ENCODE measurements at places on chromosomes 1 and 21.

DNA sequence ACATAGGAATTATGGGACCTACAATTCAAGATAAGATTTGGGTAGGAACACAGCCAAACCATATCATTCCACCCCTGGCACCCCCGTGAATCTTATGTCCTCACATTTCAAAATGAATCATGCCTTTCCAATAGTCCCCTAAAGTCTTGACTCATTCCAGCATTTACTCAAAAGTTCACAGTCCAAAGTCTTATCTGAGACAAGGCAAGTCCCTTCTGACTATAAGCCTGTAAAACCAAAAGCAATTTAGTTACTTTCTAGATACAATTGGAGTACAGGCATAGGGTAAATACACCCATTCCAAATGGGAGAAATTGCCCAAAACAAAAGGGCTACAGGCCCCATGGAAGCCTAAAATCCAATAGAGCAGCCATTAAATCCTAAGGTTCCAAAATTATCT lies 138.9 kb downstream of the PLPPR5 start:
- no peak for DNase-seq

- DNase-seq = no peak
These were observed at the start of gene TFAP2E for GRCh38 chr1:35573198-35574124. TFAP2E (plus strand) TSS chr1:35573314; CDS start chr1:35573578, 264 bp downstream.

DNA sequence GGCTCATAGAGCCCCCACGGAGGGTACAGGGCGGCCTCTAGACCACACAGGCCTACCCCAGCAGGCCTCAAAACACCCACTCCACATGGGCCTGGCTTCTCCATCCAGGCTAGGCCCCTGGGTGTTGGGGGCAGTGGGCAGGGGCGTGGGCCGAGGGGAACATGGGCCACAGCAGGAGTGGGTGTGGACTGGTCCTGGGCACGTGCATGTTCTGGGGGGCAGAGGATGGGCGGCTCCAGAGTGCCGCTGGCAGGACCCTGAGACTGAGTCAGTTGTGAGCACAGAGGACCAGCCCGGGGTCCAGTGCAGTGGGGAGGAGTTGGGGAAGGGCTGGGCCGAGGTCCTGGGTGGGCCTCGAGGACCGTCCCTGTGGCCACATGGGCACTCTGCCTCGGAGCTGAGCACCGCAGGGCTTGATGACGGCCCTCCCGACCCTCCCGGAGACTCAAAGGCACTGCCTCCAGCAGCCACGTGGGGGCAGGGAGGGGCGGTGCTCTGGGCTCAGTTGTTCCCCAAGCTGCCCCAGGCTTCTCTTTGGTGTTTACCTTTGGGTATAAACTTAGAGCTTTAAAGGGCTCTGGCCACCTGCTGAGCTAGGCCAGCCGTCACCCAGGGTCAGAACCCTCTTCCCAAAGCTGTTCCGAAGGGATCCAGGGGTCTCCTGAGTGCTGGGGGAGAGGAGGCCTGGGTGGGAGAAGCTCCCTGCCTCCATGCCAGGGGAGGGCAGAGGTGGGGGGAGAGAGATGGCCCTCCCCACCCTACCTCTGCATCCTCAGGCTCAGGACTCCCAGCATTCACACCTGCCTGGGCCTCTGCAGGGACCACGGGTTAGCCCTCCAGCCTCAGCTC lies 79.9 kb downstream of the MORN1 start:
- no peak for DNase-seq

DNA sequence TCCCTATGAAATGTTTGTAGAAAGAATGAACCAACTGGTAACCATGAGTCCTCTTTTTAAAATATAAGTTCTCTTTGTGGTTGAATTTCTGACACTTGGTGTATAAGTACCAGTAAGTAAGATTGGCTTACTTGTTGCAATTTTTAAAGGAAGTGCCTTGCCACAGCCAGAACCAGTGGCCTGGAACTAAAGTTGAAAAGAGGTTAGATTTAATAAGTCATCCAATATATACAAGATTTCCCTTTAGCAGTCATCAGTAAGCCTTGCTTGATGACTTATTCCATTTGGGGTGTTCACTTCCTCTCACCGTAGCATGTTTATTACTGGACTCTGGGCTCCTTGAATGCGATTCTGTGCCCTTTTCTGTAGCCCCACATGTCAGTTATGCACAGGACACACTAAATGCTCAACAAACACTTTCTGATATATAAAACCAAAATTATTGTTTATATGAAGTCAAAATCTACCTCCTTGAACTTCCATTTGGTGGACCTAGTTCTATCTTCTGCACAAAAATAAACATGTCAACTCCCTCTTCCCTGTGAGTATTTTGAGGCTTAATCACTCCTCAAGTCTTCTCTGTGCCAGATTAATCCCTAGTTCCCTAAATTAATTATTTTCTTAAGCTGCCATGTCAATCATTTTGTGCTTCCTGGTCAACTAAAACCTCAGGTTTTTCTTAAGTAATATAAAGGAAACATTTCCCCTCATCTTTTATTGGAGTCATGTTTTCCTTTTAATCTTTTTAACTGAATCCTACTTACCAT lies 218.1 kb downstream of the ST6GALNAC3 start:
- DNase-seq = no peak

- peak; percentile 42 for DNase-seq
These were observed 3.8 kb downstream of the CELSR2 start for GRCh38 chr1:109252893-109253802.

- DNase-seq = peak; percentile 4
These were observed 1.7 kb upstream of the KRTAP11-1 start for GRCh38 chr21:30882866-30883597.

- no peak for DNase-seq
These were observed 3.2 kb upstream of the FAAP20 start for GRCh38 chr1:2197707-2198165.

DNA sequence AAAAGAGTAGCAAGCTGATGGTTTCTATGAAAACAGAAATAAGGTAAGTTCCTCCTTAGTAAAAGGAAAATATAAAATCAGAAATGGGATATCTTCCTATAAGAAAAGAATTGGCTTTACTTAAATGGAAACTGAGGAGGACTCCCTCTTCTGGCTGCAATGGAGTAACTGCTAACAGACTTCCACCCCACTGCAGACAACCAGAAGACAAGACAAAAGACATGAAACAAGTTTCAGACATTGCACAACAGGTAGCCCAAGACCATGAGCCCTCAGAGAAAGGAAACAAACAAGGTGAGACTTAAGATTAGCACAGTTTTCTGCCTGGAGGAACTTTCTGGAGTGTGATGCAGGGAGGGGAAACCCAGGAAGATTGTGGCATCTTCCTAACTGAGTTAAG lies 17.0 kb upstream of the OLFML2B start:
- DNase-seq = peak; percentile 21

DNA sequence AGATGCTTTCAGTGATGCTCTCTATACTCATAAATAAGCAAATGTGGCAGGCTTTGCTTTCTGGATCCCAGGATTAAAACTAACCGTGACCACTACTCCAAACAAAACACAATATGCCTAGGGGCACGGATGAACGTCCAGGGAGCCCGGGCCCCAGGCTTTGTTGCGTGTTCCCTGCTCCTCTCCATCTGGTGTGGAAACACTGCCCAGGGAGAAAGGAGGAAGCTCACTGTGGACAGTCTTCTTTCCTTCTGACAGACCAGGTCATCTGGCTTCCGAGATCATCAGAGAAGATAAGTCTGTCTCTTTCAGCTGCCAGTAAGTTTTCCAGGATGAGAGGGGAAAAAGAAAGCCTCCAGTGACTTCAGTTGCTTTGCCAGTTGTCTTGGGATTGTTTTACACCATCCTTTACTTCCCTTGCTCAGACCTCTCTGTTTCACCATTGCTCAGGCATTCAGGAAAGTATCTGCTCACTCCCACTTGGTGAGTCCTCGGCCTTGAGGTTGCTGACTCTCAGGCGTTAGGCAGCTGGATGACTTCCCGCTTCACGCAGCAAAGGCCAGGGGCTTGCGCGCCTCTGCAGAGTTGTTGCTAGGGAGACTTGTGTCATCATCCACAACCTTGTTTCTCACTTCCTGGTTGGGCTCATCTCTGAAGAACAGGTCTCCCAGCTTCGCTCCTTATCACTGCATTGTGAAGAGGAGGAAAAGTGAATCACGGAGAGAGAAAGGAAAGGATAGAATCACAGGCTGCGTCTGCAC lies 20.6 kb upstream of the PGD start:
- no peak for DNase-seq

DNA sequence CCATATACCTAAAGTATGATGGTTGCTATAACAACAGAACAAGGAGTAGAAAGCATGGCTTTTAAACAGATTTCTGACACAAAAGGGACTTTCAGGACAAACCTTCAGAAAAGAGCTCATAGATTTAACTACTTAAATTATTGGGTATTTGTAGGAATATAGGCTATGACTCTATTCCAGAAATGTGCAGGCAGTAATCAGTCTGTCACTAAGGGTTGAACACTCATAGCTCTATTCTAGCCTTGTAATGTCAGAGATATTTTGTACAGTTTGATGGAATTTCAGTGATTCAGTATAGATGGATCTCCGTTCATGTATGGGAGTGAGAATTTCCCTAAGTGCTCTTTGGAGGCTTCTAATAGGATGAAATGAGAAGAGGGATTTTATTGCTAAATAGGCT lies 82.8 kb downstream of the EXTL2 start:
- no peak for DNase-seq

DNA sequence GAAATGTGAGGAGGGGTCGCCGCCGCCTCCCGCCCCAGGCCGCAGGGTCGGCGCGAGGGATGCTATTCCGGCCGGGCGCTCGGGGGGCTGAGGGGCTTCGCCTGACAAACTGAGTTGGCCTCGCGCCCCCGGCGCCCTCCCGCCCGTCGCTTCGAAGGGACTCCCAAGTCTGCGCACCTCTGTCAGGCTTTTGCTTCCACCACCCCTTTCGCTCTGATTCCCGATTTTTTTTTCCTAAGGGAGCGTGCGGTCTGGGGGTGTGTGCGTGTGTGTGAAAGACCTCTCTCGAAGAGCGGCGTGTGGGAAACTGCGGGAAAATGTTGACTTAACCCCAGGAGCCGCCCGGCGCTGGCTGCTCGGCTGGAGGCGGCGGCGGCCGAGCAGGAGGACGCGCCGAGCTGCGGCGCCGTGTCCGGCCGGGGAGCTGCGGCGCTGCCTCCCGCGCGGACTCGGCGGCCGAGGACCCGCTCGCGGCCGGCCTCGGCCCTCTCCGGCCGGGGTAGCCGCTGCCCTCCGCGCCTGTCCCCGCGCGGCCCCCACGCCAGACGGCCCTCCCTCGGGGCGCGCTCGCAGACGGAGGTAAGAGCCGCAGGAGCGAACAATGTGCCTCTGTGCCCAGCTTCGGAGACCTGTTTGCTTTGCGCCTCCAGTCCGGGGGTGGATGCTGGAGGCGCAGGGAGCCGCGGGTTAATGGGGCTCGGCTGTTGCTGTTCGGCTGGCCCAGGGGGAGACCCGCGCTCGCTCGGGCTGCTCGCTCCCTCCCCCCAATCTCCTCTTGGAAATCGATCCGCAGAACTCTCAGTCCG lies 1.1 kb downstream of the ADGRL2 start:
- DNase-seq = no peak

DNA sequence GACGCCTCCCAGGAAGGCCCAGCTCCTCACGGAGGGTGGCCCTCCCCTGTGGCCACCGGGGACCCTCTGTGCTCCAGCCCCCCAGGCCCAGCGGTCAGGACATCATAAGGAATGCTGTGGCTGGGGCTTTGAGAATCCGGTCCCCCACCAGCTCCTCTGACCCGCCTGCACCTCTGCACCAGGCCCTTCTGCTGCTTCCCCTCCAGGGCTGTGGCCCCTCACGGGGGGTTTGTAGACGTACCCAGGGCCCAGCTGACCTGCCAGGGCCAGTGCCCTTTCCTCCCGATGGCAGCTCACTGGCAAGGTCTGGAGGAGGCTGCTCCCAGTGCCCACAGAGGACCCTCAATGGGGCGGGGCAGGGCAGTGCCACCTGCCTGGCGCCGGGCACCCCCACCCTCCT lies 103.9 kb upstream of the TTC34 start:
- no peak for DNase-seq

DNA sequence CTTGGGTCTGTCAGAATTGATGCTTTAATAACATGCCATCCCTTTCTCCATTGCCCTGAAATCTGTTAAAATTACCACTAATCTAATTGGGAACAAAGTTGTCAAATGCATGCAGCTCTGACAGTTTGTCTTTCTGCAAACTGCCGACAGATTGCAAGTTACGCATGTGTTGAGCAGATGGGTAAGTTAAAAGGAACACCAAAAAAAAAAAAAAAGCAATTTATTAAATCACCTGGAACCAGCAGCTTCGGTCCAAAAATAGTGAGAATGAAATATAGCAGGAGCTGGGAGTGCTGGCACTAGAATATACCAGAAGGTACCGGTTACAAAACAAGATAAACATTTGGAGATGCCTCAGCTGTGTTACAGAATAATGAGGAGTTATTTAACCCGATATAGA lies 149.6 kb upstream of the C1orf87 start:
- no peak for DNase-seq

Measured in A172 (cell line).